ENCODE measurements at places on chromosomes 1 and 21.

DNA sequence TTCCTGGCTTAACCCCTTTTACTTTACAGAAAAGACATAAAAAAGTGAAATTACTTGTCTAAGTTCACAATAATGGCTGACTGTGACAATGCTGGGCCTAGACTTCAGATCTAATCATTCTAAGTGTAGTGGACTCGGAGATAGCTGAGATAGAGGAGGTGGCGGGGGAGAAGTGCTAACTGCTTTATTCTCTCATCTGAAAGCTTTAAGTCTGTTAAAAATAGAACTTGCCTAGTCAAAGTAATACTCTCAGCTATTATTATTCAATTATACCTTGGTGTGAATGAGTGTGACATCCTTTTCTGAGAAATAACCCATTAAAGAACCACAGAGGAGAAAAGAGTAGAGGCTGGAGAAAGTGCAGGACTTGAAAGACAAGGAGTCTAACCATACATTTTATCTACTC, 96.1 kb upstream of the OLIG2 start:
- no peak for DNase-seq

- DNase-seq: peak; percentile 94
Measured at GRCh38 chr1:10796029-10796944, at the start of gene CASZ1. TSS of gene CASZ1 (minus strand) at chr1:10796646. CDS start at chr1:10693889, 102,757 bp downstream.

- no peak for DNase-seq
Measured at GRCh38 chr1:21123287-21123948, 53.3 kb downstream of the EIF4G3 start.

- no peak for DNase-seq
Measured at GRCh38 chr1:203169770-203170520, 5.7 kb downstream of the MYBPH start.

GRCh38 chr21:43864313-43864961, 586 bp upstream of the AGPAT3 start:
- no peak for DNase-seq

- DNase-seq: no peak
Measured at GRCh38 chr1:35884934-35885333, 1.9 kb downstream of the AGO1 start.

DNA sequence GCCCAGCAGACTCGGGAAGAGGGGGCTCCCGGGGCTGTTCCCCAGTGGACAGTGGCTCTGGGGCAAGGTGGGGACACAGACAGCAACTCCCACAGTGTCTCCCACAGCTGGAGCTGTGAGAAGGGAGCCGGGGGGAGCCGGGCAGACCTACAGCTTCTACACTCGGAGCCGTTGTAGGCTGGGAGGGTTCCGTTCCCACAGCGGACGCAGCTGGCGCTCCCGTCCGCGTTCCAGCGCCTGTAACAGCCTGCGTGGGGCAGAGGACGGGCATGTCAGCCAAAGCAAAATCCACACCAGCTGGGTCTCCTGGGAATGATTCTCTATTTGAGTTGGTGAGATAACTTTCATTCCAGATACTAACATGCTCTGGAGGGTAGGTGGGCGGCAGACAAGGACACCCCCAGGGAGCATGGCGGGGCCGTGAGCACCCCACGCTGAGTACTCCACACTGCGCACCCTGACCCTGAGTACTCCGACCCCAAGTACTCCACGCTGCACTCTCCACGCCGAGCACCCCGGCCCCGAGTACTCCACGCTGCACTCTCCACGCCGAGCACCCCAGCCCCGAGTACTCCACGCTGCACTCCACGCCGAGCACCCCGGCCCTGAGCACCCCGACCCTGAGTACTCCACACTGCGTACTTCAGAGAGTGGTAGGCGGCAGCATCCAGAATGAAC, 13.4 kb upstream of the RNF223 start:
- DNase-seq: no peak

DNA sequence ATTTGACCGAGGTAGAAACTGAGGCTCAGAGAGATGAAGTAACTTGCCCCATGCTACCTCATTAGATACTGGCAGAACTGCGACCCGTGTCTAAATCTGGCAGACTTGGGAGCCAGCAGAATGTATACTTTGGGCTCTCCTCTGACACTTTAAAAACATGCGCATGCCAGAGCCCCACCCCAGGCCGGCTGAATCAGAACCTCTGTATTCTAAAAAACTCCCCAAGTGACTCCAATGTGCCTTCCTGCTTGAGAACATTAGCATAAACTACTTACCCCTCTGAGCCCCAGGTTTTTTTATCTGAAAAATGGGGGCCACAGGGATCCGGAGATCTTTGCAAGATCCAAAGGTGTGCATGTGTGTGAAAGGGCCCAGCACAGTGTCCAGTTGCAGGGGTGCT, 344.7 kb upstream of the USP24 start:
- no peak for DNase-seq

DNA sequence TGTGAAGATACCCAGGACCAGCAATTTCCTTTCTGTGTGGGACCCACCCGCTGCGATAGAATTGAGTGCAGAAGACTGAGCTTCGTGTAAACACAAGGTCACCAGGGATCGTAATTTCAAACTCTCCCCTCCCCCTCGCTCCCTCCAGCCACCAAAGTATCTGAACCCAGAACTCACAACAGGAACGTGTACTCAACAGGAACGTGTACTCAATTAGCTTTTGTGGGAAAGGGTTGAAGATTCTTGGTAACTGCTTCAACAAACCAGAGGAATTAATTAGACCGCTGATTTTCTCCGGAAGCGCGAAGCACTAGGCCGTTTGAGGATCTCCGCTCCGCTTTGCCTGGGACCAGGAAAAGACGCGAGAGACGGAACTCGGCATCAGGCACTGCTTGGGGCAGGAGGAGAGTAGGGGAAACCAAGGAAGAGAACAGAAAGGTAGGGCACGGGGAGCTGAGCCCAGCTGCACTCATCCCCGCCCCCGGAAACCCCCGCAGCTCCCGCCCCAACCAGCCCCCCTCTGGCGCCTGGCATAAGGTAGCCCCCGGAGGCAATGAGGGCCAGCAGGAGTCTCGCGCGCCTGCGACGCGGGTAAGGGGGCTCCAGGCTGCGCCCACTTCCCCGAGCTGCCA, 453 bp downstream of the DRAM2 start:
- peak; percentile 89 for DNase-seq

DNA sequence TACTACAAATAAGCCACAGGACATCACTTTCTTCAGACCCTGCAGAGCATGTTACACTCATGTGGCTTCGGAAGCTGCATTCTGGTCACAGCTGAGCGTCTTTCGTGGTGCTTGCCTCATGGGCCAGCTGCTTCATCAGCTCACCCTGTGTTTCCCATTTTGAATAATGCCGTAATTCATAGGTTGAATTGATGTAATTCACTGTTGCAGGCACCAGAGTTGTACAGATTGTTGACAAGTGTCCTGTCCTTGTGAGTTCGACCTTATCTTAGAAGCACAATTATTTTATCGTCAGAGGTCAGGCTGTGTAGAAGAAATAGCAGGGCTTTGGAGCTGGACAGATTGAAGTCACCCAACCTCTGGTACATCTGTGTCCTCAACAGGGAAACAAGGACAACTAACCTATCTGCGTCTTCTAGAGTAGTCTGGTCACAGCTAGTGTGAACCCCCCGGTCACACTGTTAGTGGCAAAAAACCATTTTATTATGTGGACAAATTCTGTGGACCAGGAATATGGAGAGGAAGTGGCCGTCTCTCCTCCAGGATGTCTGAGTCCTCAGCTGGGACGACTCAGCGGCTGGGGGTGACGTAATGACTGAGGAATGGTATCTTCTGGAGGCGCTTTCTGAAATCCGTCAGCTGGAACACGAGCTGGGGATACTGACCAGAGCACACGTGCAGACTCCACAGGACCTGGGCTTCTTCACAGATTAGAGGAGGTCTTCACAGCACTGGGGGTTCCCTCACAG, 17.8 kb downstream of the PKNOX1 start:
- no peak for DNase-seq

DNA sequence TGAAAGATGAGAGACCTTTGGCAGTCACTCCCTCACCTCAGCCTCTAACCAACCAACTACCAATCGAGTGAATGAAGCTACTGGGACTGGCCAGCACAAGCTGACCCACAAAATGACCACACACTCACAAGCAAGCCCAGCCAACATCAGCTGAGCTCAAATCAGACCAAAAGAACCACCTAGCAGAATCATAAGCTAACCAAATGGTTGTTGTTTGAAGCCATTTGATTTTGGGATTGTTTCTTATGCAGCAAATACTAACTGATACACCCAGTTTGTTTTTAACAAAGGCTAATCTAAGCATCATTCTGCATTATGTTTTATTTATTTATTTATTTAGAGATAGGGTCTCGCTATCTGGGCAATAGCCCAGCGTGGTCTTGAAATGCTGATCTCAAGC, 310.4 kb downstream of the SETD4 start:
- no peak for DNase-seq

DNA sequence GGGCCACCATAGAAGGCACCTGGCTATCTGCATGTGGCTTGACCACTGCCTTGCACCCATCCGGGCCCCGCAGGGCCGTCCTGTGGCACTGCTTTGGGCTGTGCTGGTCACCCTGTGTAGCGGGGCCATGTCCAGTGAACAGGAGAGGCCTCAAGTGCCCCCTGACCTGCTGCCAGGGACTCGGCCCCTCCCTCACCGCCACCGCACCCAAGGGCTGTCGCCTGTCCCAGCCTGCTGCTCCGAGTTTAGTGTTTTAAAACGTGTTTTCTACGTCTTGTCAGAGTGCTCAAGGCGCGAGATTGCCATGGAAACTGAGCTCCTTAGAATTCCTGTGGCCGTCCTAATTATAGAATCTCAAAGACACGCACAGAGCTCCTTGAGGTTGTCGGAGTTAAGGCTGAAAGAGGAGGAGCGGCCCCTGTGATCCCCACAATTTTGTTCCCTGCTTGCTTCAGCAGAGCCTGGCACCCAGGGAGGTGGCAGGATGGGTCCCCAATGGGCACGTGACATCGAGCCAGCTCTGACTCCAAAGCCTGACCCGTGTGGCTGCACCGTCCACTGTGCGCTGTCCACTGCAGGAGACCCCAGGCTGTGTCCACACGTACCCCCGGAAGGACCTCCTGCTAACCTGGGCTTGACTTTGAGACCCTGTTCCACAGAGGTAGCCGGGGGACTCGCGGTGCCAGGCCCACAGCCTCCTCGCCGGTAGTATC, 66.2 kb downstream of the FAAP20 start:
- DNase-seq: no peak

GRCh38 chr21:24310788-24311187, 1296.5 kb downstream of the MRPL39 start:
- no peak for DNase-seq

GRCh38 chr1:94550396-94550795, 8.8 kb upstream of the F3 start:
- DNase-seq: no peak

DNA sequence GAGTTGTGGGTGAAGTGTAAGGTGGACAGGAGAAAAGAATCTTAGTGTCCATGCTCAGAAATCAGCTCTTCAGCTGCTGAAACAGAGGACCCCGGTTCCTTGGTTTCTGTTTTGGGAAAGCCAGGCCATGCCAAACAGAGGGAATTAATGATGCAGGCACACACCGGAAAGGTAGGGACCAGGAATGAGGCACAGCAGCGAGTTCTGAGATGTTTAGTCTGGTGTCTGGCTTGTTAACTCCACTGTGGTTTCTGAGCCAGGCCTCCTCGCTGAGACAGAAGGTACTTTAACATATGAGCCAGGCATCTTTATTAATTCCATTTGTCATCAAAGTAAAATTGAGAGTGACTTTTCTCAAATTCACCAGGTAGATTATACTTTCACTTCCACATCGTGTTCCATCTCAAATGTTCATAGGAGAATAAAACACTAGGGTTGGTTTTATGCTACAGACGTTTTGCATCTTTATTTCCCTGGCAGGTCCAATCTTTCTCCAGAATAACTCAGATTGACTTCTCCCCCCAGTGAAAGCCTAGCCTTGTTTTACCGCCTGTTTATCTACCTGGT, 23.5 kb downstream of the LRRC8D start:
- DNase-seq: peak; percentile 12

DNA sequence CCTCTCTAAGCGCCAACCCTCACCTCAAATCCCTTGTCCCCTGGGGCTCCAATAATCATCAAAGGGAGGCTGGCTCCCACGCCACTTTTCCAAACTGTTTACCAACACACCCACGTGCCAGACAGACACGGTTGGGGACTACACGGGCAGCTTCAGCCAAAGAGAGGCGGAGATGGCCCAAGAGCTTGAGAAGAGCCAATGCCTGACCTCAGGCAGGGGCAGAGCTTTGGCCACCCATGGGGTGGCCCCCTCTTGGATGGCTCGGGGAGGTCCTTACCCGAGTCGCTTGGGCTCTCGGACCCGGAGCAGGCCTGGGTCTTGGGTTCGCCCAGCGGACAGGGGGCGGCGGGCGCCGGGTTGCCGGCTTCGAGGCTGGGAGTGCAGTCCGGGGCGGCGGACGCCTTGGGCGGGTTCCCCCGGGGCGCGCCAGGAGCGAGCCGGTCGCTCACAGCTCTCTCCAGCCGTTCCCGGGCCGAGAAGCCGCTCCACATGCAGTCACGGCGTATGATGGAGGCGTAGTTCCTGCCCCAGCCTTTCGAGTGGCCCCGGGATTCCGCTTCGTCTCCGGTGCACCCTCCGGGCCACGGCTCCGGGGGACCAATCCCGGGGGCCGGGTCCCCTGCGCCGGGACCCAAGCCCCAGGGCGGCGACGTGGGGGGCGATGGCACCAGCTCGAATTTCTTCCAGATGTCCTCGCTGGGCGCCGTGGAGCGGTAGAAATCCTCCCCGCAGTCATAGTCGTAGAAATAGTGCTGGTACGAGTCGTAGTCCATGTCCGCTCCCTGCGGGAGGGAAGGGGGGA, 854 bp downstream of the MYCL start:
- DNase-seq: peak; percentile 81

DNA sequence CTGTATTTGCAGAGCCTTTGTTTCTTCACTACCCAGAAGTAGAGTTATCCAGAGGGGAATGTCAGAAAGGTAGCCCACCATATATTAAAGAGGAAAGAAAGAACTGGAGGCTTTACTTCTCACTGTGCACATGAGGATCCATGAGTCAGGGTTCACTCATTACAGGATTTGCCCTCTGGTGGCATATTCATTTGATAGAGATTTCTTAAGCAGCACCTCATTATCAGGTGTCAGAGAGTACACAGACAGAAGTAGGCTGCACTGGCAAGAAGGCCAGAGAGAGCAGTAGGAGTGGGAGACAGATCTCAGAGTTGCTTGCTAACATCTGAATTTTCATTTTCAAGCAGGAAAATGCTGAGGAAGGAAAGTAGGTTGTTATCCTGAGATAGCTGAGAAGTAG, 123.8 kb downstream of the PIK3R3 start:
- no peak for DNase-seq

GRCh38 chr1:26357121-26357602, 3.2 kb upstream of the CRYBG2 start:
- DNase-seq: no peak

GRCh38 chr1:157540852-157541251, 11.5 kb downstream of the FCRL5 start:
- no peak for DNase-seq

DNA sequence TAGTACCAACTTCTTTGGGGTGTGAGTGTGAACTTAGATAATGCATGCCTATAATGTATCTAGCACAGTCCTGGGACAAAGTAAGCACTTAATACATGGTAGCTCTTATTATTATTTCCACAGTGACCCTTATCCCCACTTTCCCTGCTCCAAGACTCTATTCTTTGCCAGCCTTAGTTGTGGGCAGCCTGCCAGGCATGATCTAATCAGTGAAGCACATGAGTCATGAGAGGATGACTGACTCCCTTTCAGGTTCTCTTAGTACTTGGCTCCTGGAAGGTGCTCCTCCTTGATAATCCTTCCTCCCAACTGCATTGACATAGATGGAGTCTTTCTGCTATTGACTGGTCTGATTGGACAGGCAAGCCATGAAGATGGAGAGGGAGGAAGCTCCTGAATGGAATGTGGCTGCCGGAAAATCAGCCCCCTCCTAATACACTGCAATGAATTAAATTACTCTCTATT, 17.4 kb upstream of the GNG12 start:
- DNase-seq: no peak

Data from NCI-H526 (cell line).